ENCODE measurements at places on chromosomes 1 and 21. TPM values are rescaled to one million over a fixed set of nuclear protein-coding genes. Genes with fewer than 3 reads are reported as not detected.
A peak's percentile ranks its signal among the peaks of the same experiment; 100 is the strongest.

DNA sequence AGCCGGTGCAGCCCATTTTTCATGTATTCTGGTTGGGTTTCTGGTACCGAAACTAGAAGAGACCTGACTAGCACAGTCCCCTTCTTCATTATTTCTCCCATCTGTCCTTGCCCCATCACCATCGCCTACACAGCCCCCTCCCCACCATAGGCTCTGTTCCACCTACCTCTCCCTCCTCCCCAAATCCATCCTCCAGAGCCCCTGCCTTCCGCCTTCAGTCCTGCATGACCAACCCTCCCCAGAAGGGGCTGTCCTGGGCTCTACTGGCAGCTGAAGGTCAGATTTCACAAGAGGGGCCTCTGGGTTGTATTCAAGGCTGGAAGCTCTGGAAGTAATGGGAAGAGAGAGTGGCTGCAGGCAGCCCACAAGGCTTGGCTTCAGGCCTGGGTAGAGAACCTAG is 55.2 kb downstream of the SDC3 start:
- H3K4me1 ChIP-seq: peaks cover 2% of the 10 kb centered on the region
- H3K27ac ChIP-seq: no peak overlapping the region
- DNase-seq: no peak
- H3K4me3 ChIP-seq: no peak overlapping the region
- H3K36me3 ChIP-seq: no peaks in the 10 kb centered on the region

- H3K36me3 ChIP-seq: peaks cover 37% of the 10 kb centered on the region
- no peak for DNase-seq
- H3K4me3 ChIP-seq: no peak overlapping the region
- H3K27me3 ChIP-seq: no peaks in the 10 kb centered on the region
- H3K4me1 ChIP-seq: peaks cover 21% of the 10 kb centered on the region
These were observed 42.9 kb downstream of the USP24 start for GRCh38 chr1:55172272-55172671.

DNA sequence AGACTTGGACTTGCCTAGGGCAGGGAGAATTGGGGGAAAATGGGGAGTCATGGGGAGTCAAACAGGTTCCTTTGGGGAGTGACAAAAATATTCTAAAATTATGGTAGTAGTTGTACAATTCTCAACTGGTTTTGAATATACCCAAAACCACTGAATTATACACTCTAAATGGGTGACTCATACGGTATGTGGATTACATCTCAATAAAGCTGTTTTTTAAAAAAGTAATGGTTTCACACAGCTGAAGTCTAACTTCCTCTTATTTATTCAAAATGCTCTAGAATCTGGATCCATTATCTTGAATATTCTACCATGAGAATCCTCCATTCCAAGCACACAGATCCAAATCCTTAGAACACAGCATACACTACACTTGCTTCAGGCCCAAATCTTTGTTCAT is 11.1 kb downstream of the EIF4G3 start:
- H3K4me3 ChIP-seq: no peak overlapping the region
- no peak for DNase-seq
- peaks cover 45% of the 10 kb centered on the region for H3K36me3 ChIP-seq
- peaks cover 15% of the 10 kb centered on the region for H3K4me1 ChIP-seq
- no peaks in the 10 kb centered on the region for H3K27me3 ChIP-seq
- no peak overlapping the region for H3K27ac ChIP-seq

- H3K4me3 ChIP-seq: no peak overlapping the region
- no peak overlapping the region for H3K27ac ChIP-seq
- peaks cover 10% of the 10 kb centered on the region for H3K4me1 ChIP-seq
- H3K36me3 ChIP-seq: no peaks in the 10 kb centered on the region
These were observed 15.7 kb downstream of the REG4 start for GRCh38 chr1:119795261-119796200.

- H3K4me1 ChIP-seq: peaks cover 34% of the 10 kb centered on the region
- DNase-seq: no peak
- no peak overlapping the region for H3K4me3 ChIP-seq
These were observed 12.2 kb downstream of the FCRLB start for GRCh38 chr1:161733526-161733925.

DNA sequence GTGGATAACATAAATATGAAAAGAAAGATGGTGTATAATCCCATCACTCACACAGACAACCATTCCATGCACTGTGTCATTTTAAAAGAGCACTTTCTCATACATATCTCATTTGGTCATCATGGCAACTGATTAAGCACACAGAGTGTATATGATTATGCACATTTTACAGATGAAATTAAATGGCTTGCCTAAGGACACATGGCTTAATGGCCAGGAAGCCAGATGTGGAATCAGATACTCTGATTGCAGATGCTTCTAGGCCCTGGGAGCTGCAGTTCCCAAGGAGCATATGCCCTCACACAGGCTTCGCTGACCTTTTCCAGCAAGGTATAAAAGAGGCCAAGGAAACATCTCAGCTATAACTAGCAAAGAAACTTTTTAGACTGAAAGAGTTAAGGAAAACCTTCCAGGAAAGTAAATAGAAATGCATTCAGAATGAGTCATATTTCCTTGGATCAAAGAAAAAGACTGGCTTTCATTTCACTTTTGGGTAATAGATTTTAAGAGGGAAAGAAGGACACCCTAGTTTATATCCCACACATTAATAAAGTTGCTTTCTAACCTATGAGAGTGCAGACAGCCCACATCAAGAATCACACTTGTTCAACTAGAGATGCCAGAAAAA is 19.6 kb upstream of the FAM89A start:
- peaks cover 11% of the 10 kb centered on the region for H3K27me3 ChIP-seq
- H3K4me3 ChIP-seq: no peak overlapping the region
- no peaks in the 10 kb centered on the region for H3K4me1 ChIP-seq
- no peak for DNase-seq
- no peak overlapping the region for H3K27ac ChIP-seq

DNA sequence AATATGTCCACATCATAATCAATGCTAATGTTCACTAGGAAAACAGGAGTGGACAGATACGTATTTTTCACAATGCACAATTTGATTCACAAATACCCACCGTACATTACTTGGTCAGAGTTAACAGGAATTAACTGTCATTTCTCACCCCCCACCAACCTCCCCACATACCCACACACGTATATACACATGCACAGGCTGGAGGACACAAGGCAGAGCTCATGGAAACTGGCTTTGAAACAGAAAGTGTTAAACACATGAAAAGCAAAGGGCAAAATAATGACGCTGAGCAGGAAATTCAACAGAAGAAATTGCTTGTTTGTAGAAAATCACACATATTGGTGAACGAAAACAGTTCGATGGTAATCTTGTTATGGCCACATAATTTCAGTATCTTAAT is 188.4 kb upstream of the DMRTA2 start:
- no peak overlapping the region for H3K4me3 ChIP-seq
- peaks cover 3% of the 10 kb centered on the region for H3K4me1 ChIP-seq
- H3K27me3 ChIP-seq: no peaks in the 10 kb centered on the region
- no peak for DNase-seq
- H3K36me3 ChIP-seq: peaks cover 3% of the 10 kb centered on the region

DNA sequence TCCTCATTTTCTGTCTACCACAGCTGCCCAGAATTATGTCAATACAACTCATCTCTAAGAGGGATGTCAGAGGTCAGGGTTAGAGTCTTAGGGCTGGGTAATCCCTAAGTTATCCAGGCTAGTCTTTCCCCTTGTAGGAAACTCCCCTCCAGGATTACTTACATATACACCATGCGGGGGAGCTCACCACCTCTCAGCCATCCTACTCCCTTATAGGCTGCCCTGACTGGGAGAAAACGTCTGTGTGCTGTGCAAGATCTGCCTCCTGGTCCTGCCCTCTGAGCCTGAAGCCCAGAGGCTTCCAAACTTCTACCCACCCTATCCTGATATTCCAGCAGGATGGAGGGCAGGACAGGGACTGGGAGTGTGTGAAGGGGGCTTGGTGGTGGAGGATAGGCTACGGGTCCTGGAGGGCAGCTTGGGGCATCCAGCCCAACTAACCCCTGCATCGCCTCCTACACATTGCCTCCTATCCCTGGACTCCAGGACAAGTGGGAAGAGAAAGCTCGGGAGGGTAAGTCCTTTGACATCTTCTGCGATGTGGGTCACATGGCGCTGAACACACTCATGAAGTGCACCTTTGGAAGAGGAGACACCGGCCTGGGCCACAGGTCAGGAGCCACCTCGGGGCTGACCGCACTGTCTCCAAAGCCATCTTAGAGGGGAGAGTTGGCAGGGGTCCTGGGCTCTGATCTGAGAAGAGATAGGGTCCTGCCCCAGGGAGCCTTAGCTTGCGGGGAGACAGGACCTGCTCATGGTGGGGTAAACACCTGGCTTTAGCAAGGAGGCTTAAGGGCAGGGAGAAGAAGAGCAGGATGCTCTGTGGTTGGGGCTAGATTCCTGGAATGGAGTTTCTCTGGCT is 14.4 kb downstream of the CYP4B1 start:
- H3K4me3 ChIP-seq: no peak overlapping the region
- H3K27me3 ChIP-seq: no peaks in the 10 kb centered on the region
- H3K36me3 ChIP-seq: no peaks in the 10 kb centered on the region
- DNase-seq: no peak
- H3K4me1 ChIP-seq: no peaks in the 10 kb centered on the region

GRCh38 chr1:107414550-107414949 is 273.7 kb downstream of the NTNG1 start:
- no peak overlapping the region for H3K4me3 ChIP-seq
- H3K27me3 ChIP-seq: no peaks in the 10 kb centered on the region
- DNase-seq: no peak
- H3K36me3 ChIP-seq: no peaks in the 10 kb centered on the region
- no peaks in the 10 kb centered on the region for H3K4me1 ChIP-seq

DNA sequence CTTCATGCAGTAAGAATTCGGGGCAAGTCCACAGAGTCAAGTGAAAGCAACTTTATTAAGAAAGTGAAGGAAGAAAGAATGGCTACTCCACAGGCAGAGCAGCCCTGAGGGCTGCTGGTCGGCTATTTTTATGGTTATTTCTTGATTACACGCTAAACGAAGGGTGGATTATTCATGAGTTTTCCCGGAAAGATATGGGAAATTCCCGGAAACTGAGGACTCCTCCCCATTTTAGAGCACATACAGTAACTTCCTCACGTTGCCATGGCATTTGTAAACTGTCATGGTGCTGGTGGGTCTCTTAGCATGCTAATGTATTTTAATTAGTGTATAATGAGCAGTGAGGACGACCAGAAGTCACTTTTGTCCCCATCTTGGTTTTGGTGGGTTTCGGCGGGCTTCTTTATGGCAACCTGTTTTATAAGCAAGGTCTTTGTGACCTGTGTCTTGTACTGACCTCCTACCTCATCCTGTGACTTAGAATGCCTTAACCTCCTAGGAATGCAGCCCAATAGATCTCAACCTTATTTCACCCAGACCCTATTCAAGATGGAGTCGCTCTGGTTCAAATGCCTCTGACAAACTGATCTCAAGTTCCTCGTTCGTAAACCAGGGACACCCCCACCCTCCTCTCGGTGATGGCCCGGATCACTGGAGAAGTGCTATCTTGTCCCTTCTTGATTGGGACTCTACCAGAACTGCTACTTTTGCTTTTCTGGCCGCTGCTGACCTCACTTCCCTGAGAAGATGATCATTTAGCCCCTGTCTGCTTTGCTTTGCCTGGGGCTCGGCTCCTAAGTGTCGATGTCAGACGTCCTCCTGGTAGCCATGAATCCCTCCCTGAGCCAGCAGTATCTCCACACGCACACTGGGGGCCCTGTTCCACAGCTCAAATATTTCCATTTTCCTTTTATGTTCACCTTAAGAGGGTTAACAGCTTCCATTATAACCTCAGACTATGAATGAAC is 48.8 kb downstream of the CLSTN1 start:
- H3K4me1 ChIP-seq: peaks cover 2% of the 10 kb centered on the region
- H3K36me3 ChIP-seq: peaks cover 12% of the 10 kb centered on the region
- no peaks in the 10 kb centered on the region for H3K27me3 ChIP-seq
- no peak overlapping the region for H3K27ac ChIP-seq

DNA sequence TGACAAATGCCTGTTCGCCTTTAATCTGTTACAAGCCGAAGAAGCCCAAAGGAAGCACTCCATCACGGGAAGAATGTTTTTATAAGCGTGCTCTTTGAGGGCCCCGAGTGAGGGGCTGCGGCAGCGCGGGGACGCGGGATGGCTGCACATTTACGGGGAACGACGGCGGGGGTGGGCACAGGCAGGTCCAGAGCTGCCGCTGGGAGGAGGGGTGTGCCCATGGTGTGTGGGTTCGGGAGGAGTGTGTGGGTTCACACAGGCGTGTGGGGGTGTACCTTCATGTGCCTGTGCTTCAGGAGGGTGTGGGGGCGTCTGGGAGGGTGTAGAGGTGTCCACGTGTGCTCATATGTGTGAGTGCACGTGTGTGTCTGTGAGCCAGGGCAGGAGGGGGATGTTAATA is 155.9 kb upstream of the ZC3H12A start:
- H3K4me3 ChIP-seq: no peak overlapping the region
- DNase-seq: no peak
- H3K27me3 ChIP-seq: peaks cover 48% of the 10 kb centered on the region
- no peak overlapping the region for H3K27ac ChIP-seq
- H3K4me1 ChIP-seq: no peaks in the 10 kb centered on the region
- H3K36me3 ChIP-seq: no peaks in the 10 kb centered on the region

DNA sequence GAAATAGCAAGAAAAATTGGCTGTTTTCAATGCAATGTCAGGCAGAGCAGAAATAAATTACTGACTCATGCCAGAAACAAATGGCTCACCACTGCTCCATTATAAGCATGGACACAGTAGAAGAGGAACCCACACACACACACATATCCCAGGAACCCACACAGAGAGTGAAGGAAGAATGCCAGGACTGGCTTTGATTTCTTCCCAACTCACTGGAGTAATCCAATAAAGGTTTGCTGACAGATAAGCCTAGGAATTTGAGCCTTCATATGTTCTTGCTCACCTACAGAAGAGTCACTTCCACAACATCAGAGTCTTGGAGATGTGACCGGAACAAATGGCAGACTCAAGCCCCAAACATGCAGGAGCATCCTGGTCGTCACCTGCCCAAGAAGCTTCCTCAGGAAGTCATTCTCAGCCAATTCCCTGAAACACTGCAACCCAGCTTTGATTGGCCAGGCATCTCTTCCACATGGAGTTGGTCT is 2.2 kb downstream of the SH3BP5L start:
- peaks cover 53% of the 10 kb centered on the region for H3K4me1 ChIP-seq
- H3K4me3 ChIP-seq: peak overlapping the region; percentile 93
- no peak for DNase-seq
- H3K27ac ChIP-seq: peak overlapping the region; percentile 35
- H3K36me3 ChIP-seq: peaks cover 40% of the 10 kb centered on the region

DNA sequence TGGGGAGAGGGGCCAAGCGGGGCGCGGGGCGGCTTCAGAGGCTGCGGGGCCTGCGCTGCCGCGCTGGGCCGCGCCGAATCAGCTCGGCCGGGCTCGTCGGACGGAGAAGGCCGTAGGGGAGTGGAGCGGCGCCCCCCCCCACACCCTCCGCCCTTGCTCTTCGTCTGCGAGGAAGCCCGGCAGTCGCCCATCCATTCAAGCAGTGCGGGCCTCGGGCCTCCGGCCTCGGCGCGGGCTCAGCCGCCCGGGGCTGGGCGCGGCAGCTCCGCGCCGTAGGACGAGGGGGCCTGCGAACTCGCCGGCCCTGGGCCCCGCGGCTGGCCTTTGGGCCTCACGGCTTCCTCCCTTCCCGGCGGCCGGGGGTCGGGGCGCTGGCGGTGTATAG is 564 bp downstream of the CTPS1 start:
- no peaks in the 10 kb centered on the region for H3K27me3 ChIP-seq
- peaks cover 42% of the 10 kb centered on the region for H3K36me3 ChIP-seq
- H3K4me3 ChIP-seq: peak overlapping the region; percentile 91
- H3K4me1 ChIP-seq: peaks cover 47% of the 10 kb centered on the region
- H3K27ac ChIP-seq: peak overlapping the region; percentile 96

Gene KCNN3
- 0.35 TPM for total RNA-seq

Gene BLACAT1
- total RNA-seq: 0.17 TPM

Gene CA6
- total RNA-seq: 1.3 TPM

Gene G0S2
- 449 TPM for total RNA-seq

Gene KRTAP10-2
- not detected for total RNA-seq

Gene FCRLB
- total RNA-seq: not detected

Gene CELA2A
- total RNA-seq: not detected

Gene GPR61
- not detected for total RNA-seq

Measured in activated CD4-positive, alpha-beta T cell treated with anti-CD3 and anti-CD28 coated beads, Interleukin-2, amount 10 ng/mL, durations not matched to agents 24 days and 14 days (primary cell).